SW 1271 (cell line): ENCODE measurements at places on chromosomes 13 and 19.

DNA sequence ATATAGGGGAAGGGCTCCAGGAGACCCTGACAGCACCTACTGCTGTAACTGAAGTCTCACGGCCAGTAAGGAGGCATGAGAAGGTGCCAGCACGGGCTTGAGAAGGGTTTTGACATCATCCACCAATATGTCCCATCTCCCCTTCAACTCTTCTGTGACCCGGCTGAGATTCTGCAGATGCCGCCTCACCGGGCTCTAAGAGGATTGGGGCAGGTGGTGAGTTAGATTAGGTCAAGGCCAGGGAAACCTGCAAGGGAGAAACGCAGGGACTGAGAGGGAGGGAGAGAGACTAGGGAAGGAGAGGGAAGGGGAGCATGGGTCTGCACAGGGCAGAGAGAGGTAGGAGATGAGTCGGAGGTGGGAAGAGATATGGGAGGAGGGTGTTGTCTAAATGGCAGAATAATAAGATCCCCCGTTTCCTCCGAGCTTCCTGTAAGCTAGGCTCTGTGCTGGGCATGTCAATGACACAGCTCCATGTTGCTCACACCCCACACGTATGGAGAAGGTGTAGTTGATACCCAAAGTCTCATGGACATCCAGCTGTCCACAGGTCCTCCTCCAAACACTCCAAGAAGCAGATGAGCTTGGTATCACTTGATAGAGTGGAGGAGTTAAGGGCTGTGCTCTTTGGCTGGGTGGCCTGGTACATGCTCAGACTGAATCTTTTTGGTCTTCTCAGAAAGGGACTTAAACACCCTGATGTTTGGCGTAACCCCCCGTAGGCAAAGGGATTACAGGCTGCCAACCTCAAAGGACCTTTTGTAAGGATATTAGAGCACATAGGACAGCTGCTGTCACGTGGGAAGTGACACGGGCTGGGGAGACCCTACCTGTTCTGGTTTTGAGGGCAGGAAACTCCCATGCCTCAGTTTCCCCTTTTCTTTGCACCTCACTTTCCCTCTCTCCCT, 6.1 kb downstream of the TPRX1 start:
- DNase-seq, result no peak

DNA sequence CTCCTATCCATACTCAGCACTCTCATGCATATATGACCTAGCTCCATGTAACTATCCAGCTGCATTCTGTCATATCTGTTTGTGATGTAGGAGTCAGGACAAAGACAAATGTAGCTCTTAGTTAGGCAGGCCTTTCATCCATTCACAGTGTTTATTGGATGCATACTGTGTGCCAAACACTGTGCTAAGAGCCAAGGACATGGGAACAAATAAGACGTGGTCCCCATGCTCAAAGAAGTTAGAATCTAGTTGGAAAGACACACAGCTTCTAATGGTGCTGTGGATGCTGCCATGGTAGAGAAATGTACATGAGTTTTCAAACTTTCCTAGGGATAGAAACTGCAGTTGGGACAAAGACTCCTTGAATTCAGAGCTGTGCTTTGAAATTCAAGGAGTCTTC, 31.7 kb upstream of the IL17D start:
- no peak for DNase-seq

DNA sequence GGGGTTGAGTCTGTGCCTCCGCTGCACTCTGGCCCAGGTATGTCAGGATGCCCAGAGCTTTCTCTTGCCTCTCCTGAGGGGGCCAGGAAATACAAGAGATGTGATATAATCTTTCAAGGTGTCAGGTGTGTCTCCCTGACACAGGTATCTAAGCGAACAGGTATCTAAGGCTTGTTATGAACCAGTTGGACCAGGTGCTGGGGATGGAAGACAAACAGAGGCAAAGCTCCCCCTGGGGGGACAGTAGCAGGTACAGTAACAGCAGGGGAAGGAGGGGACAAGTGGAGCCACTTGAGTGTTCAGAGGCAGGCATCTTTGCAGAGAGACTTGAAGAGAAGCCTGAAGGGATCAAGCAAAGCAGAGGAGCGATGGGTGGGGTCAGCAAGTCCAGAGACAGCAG, 2.6 kb downstream of the LENG1 start:
- DNase-seq, result no peak

- DNase-seq, result no peak
Measured at GRCh38 chr13:33919120-33919519, 101.2 kb downstream of the RFC3 start.

GRCh38 chr13:99463646-99464397, 37.5 kb upstream of the TM9SF2 start:
- no peak for DNase-seq

DNA sequence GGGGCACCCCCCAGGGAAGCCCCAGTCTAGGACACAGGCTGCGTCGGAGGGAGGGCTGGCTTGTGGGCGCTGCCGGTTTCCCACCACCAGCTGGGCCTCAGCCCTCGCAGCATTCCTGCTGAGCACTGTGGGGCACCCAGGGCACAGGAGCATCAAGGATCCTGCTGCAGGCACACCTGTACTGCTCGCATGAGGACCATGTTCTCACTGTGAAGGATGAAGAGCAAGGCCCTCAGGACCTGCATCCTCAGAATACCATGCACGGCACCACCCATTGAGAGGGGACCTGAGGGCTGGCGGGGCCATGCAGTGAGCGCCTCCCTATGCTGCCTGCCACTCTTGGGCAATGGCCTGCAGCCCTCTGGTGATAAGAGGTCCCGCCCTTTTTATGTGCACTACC, 31.4 kb downstream of the TUBA3C start:
- DNase-seq, result no peak

DNA sequence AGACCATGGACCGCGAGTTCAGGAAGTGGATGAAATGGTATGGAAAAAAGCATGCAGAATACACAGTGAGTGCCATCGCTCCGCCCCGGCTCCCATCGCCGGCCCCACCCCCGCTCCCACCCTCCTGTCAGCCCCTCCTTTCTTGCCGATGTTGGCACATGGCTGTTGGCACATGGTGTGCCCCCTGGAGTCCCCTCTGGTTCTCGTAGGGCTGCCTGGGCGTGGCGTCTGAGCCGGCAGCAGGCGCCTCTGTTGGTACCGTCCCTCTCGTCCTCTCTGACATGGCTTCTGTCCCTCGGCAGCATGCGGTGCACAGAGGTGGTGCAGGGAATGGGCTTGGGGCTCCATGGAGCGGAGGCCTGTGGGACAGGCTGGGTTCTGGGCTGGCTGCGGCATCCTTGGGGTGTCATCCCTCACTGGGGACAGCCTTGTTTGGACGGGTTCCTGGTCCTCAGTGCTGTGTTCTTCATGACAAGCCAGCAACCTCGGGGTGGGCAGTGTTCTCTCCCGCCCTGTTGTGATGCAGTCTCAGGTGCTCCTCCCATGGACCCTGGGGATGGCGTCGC, 30.9 kb downstream of the DOT1L start:
- no peak for DNase-seq

DNA sequence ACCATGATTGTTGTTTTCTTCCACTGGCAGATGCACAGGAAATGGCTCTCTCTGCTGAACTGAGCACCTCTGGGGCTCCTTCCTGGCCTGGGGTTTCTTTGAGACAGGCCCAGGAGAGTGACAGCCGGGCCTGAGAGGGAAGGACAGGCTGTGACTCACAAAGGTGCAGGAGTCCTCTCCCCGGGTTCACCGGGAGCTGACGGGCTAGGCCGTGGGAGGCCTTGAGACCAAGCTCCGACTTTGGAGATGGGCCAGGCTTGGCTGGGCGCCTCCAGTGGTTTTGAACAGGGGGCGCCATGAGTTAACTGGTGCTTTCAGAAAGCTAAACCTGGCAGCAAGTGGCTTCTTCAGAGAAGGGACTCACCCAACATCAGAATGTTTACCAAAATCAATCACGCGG, 143.4 kb downstream of the URI1 start:
- DNase-seq, result no peak

GRCh38 chr19:46731007-46731501, 14.1 kb upstream of the PRKD2 start:
- DNase-seq, result peak; percentile 10

GRCh38 chr19:51743405-51743804, 8.3 kb downstream of the FPR1 start:
- DNase-seq, result no peak

GRCh38 chr13:83620530-83621220, 261.6 kb downstream of the SLITRK1 start:
- peak; percentile 1 for DNase-seq

DNA sequence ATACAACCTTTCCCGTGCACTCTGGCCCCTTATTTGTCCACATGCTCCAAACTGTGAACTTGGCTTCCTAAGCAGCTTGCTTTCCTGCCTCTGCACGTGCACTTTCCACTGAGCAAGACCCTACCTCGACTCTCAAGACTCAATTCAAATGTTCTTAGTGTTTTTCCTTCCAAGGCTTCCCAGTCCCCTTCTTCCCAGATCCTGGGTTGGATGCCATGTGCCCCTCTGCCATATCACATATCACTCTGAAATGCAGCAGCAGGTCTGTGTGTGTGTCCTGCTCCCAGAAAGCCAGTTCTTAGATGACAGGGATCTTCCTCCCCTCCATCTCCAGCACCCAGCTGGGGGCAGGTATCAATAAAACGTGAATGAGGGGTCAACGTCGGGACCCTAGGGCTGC, 3.0 kb downstream of the ZNF557 start:
- DNase-seq, result no peak

DNA sequence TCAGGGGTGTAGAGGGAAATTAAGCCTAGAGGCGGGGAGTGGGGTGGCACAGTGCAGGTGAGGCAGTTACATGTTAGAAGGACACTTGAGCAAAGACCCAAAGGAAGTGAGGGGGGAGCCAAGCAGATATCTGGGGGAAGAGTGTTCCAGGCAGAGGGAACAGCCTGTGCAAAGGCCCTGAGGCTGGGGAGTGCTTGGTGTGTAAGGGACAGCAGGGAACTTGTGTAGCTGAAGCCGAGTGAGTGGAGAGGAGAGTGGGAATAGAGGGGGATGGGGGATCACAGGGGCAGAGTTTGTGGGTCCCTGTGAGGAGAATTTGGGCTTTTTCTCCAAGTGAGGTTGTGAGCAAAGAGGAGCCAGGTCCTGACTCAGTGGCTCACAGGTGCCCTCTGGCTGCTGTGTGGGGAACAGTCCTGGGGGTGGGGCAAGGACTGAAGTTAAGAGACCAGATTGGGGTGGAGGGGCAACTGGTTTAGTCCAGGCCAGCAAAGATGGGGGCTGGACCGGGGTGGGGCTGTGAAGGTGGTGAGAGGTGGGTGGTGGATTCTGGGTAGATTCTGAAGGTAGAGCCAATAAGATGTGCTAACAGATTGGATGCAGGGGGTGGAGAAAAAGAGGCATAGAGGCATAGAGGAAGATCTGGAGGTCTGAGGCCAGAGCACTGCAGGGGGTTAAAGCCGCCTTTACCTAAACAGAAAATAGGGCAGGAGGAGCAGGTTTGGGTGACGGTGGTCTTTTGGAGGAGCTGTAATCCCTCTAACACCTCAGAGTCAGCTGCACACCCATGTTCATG, 75.3 kb downstream of the CACNA1A start:
- DNase-seq, result peak; percentile 7

GRCh38 chr13:97879646-97880310, 73.7 kb upstream of the IPO5 start:
- peak; percentile 88 for DNase-seq

- DNase-seq, result no peak
Measured at GRCh38 chr19:31518216-31519020, 169.2 kb upstream of the TSHZ3 start.
